ENCODE measurements at places on chromosomes 5 and 9.

DNA sequence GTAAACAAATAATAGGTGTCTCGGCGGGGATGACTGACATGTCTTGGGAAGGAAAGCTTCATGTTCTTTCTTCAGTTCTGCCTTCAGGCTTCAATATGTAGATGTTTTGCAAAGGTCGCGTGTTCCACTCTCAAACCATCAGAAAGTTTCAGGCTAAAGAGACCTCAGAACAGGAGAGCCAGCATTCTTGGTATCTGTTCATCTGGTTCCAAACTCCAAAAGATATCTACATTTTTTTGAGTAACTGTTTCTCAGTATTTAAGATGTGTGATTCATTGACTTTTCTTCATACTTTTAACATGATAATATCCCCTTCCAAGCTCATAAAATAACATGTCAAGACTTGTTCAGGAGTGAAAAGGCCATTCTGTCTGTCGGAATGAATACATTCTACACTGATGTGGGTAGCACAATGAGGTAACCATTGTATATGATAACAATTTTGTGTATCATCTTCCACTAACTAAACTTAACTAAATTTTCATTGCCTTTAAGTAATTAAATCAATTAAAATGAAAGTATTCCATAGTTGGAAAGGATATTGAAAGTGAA is 183.6 kb downstream of the CFAP90 start:
- no peak for DNase-seq

GRCh38 chr5:105807290-105807689 is 1863.4 kb downstream of the EFNA5 start:
- no peak for DNase-seq

- DNase-seq = no peak
These were observed 128.7 kb upstream of the BOD1 start for GRCh38 chr5:173745123-173745522.

GRCh38 chr9:127905788-127906191 is 6.4 kb upstream of the ST6GALNAC6 start:
- DNase-seq = peak; percentile 18

GRCh38 chr5:40754381-40755092 is 1.2 kb downstream of the TTC33 start:
- DNase-seq = no peak
